Activated T-cell treated with anti-CD3 and anti-CD28 coated beads, Interleukin-2, amount 50 U/mL, for 72 hours (primary cell): ENCODE measurements at places on chromosomes 6 and 20.

GRCh38 chr6:44569931-44570385 is 182.5 kb downstream of the CDC5L start:
- no peak for DNase-seq
- no peaks in the 10 kb centered on the region for H3K36me3 ChIP-seq
- H3K27ac ChIP-seq: no peak overlapping the region

DNA sequence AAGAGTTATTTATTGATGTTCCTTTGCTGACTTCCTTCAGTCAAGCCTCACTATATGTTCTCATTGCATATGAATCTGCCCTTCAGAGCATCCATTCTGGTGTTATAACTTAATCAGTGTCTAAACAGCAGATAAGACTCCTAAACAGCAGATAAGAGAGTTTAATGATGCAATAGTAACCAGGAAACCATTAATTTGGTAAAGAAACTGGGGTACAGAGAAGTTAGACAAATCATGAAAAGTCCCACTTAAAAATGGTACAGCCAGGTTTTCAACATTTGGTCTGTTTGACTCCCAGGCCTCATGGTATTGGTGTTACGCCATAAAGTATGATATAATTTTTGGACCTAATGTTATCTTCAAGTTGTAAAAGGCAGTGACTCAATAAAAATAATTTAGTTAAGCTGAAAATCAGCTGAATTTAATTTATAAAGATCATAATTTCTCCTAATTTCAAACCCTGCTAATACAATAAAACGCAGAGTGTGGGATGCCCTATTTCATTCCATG is 127.4 kb upstream of the DST start:
- no peak for DNase-seq
- no peaks in the 10 kb centered on the region for H3K27me3 ChIP-seq
- H3K4me1 ChIP-seq: no peaks in the 10 kb centered on the region
- no peak overlapping the region for H3K4me3 ChIP-seq
- no peak overlapping the region for H3K27ac ChIP-seq

GRCh38 chr6:11917951-11918738 is 94.0 kb upstream of the HIVEP1 start:
- no peaks in the 10 kb centered on the region for H3K27me3 ChIP-seq
- no peaks in the 10 kb centered on the region for H3K36me3 ChIP-seq
- no peak for DNase-seq
- H3K4me3 ChIP-seq: no peak overlapping the region

DNA sequence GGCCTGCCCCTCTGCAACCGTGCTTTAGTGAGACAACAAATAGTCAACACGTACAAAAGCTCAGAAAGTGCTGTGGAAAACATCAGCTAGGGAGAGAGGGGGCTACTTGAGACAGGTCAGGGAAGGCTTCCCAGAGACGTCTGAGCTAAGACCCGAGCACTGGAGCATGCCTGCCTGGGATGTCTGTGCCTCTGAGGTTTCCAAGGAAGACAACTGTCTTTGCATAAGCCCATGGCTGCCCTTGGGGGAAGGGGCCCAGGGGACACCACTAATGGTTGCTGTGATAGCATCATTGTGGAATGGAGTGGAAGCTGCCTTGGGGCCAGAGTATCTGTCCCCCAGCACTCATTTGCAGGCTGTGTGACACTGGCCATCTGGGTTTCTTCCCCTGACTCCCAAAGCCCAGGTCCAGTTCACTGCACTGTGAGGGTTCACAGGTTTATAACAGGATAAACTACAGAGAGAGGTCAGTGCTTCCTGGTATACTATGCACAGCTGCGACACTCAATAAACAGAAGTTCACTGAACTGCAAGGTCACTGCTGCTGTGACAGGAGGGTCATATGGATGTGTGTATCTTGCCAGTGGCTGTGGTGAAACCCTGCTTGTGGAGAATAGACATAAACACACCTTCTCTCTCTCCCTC is 1.5 kb upstream of the ARFGEF2 start:
- H3K36me3 ChIP-seq: peaks cover 6% of the 10 kb centered on the region
- H3K4me3 ChIP-seq: peak overlapping the region; percentile 95
- H3K27me3 ChIP-seq: no peaks in the 10 kb centered on the region
- peaks cover 41% of the 10 kb centered on the region for H3K4me1 ChIP-seq

DNA sequence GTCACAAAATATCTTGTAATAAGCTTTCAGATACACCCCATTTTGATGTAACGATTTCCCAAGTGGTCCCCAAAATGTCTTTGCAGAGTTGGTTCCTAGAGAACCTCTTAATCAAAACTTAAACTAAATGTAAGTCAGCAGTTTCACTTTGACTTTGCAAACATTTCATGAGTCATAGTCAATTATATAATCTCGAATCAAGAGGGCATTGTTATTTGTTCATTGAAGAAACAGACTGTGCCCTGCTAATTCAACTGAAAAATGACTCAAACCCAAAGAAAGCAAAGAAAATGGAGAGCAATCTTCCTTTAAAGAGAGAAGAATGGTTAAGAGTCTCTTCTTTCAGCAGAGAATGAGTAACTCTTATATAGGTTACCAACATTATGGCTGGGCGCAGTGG is 58.3 kb downstream of the IPCEF1 start:
- H3K4me1 ChIP-seq: peaks cover 19% of the 10 kb centered on the region
- no peaks in the 10 kb centered on the region for H3K36me3 ChIP-seq
- no peak for DNase-seq
- no peak overlapping the region for H3K27ac ChIP-seq
- peaks cover 30% of the 10 kb centered on the region for H3K27me3 ChIP-seq
- H3K4me3 ChIP-seq: no peak overlapping the region

DNA sequence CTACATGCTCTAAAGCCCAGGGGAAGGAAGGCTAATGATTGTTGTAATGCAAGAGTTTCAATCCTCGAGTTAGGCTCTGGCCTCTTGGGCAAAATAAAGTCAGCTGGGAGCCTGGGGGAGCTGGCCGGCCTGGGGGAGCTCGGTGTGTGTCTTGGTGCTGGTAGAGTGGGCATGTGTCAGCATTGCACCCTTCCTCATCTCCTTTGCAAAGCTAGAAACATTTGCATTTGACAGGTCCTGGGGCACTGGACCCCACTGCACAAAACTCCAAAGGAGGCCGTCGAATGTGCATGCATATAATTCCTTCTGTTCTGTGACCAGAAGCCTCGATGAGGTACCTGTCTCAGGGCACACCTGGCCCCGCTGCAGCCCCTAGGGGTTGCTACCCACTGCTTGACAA is 74.6 kb upstream of the SLC22A23 start:
- no peak for DNase-seq
- H3K4me3 ChIP-seq: no peak overlapping the region
- no peaks in the 10 kb centered on the region for H3K4me1 ChIP-seq
- H3K36me3 ChIP-seq: no peaks in the 10 kb centered on the region

DNA sequence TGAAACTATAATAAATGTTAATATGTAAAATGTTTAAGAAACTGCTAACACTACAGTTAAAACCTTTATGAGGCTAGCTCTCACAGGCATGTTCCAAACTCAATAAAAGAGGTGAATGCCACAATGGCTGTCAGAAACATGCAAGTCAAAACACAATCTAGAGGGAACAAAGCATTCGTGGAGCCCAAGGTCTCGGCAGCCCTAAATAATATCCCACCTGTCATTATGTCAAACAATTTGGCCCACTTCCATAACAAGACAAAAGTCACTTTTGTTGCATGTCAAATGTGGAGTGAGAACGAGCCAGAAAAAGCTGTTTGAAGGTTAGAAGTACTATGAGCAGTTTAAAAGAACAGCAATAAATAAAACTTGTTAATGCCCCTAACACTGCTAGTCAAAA is 181.9 kb downstream of the GMDS start:
- peaks cover 11% of the 10 kb centered on the region for H3K36me3 ChIP-seq
- peak overlapping the region; percentile 72 for H3K27ac ChIP-seq
- no peak overlapping the region for H3K4me3 ChIP-seq
- H3K4me1 ChIP-seq: no peaks in the 10 kb centered on the region
- no peak for DNase-seq
- H3K27me3 ChIP-seq: no peaks in the 10 kb centered on the region

- DNase-seq: no peak
- no peak overlapping the region for H3K4me3 ChIP-seq
- no peak overlapping the region for H3K27ac ChIP-seq
- no peaks in the 10 kb centered on the region for H3K4me1 ChIP-seq
- H3K36me3 ChIP-seq: peaks cover 3% of the 10 kb centered on the region
These were observed 1.6 kb downstream of the CLVS2 start for GRCh38 chr6:122997541-122998150.

DNA sequence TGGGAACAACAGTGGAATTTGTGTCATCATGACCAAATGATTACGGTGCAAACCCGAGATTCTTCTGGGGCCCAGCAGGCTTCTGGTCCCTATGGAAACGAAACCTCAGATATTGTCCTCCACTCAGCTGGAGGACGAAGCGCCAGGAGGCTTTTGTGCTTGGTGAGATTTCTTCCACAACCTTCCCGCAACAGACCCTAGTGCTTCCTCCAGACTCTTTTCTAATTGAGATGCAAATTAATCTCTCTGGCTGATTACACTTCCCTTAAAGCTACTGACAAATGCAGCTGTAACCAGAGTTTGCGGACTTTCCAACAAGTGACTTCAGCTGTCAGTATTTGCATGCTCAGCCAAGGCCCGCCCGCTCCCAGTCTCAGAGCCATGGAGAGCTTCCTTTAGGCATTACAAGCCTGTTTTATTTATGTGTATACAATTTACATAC is 96.0 kb downstream of the INSM1 start:
- peaks cover 2% of the 10 kb centered on the region for H3K36me3 ChIP-seq
- peaks cover 44% of the 10 kb centered on the region for H3K4me1 ChIP-seq
- no peak overlapping the region for H3K27ac ChIP-seq
- no peaks in the 10 kb centered on the region for H3K27me3 ChIP-seq
- DNase-seq: no peak

DNA sequence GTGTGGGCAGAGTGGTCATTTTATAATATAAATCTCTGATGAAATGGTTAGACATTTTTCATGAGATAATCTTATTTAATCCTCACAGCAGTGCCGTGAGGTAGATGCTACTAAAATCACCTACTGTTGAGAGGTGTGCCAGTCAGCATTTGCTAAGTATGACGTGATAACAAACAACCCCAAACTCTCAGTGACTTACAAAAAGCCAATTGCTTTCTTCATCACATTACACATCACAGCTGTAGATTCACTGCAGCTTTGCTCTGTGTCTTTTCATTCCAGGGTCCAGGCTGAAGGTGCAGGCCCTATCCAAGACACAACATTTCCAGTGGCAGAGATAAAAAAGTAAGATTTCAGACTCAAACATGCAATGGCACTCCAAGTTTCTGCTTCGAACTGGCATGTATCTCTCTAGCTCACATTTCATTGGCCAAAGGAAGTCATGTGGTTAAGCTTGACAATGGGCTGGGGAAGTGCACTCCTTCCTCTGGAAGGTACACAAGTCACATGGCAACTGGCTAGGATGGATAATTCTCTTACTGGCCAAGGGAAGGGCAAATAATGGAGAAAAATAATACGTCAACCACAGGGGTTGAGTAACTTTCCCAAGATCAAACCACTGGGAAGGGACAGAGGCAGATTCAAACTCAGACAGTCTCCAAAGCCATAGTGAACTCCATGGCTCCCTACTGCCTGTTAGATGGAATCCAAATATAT is 69.5 kb upstream of the EPB41L1 start:
- H3K27me3 ChIP-seq: peaks cover 19% of the 10 kb centered on the region
- DNase-seq: no peak
- peaks cover 1% of the 10 kb centered on the region for H3K4me1 ChIP-seq
- H3K36me3 ChIP-seq: no peaks in the 10 kb centered on the region
- no peak overlapping the region for H3K4me3 ChIP-seq

- H3K27me3 ChIP-seq: no peaks in the 10 kb centered on the region
- DNase-seq: peak; percentile 46
- no peak overlapping the region for H3K4me3 ChIP-seq
- peaks cover 6% of the 10 kb centered on the region for H3K36me3 ChIP-seq
These were observed 6.0 kb upstream of the TRIM26 start for GRCh38 chr6:30219244-30219643.

DNA sequence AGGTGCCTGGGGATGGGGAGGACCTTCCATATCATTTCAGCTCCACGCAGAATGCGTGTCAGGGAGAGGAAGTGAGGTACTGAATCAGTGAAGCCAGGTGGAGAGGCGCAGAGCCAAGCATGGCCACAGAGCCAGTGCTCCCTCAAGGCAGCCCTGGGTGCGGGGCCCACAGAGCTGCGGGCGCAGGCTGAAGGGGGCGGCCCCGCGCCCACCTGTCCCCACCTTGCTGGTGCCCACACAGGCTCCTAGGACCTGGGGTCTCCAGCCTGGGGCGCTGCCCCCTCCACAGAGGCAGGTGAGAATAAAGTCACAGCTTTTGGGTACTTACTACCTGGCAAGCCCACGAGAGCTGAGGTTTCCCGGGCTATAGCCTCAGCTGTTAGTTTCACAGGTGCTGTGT is 40.0 kb upstream of the GATA5 start:
- no peaks in the 10 kb centered on the region for H3K36me3 ChIP-seq
- no peaks in the 10 kb centered on the region for H3K4me1 ChIP-seq
- peaks cover 8% of the 10 kb centered on the region for H3K27me3 ChIP-seq
- no peak overlapping the region for H3K27ac ChIP-seq
- H3K4me3 ChIP-seq: no peak overlapping the region
- no peak for DNase-seq

- H3K27me3 ChIP-seq: no peaks in the 10 kb centered on the region
- H3K27ac ChIP-seq: no peak overlapping the region
- peak; percentile 25 for DNase-seq
- no peak overlapping the region for H3K4me3 ChIP-seq
These were observed 8.8 kb downstream of the WFDC3 start for GRCh38 chr20:45782890-45783289.

- DNase-seq: no peak
- no peak overlapping the region for H3K27ac ChIP-seq
- peaks cover 14% of the 10 kb centered on the region for H3K27me3 ChIP-seq
- no peaks in the 10 kb centered on the region for H3K36me3 ChIP-seq
- H3K4me1 ChIP-seq: peaks cover 17% of the 10 kb centered on the region
These were observed 336.0 kb upstream of the PRDM1 start for GRCh38 chr6:105750089-105750488.

- no peaks in the 10 kb centered on the region for H3K36me3 ChIP-seq
- no peak overlapping the region for H3K27ac ChIP-seq
- no peak overlapping the region for H3K4me3 ChIP-seq
- DNase-seq: no peak
These were observed 763.9 kb downstream of the HACE1 start for GRCh38 chr6:104095661-104096416.

GRCh38 chr6:134347885-134348805 is 30.2 kb upstream of the SGK1 start:
- DNase-seq: no peak
- H3K27me3 ChIP-seq: no peaks in the 10 kb centered on the region
- H3K4me3 ChIP-seq: no peak overlapping the region
- peaks cover 26% of the 10 kb centered on the region for H3K4me1 ChIP-seq

DNA sequence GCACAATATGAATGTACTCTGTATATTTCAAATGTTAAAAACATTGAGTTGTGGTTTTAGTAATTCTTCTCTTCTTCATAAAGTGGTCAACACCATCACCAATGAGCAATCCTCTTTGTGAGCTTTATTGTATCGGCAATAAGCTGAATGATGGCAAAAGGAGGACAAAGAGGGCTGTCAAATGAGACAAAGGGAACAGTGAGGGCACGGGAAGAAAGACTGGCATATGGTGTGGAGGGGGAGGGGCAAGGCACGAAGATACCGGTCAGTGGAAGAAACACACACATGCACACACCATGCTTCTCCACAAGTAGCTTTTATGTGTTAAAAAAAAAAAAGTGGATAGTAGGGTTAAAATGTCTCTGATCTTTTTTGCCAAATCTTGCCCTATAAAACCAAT is 506.8 kb upstream of the CITED2 start:
- no peaks in the 10 kb centered on the region for H3K36me3 ChIP-seq
- no peak for DNase-seq
- no peaks in the 10 kb centered on the region for H3K4me1 ChIP-seq
